Occipital lobe (tissue), 3 donors: ENCODE measurements at places on chromosomes 13 and 19.

- DNase-seq = no peak
Measured at GRCh38 chr13:34162544-34162933, 344.6 kb downstream of the RFC3 start.

- DNase-seq = no peak
Measured at GRCh38 chr13:76822698-76823267, 63.4 kb downstream of the KCTD12 start.

- DNase-seq = no peak
Measured at GRCh38 chr13:54445453-54445852, 1416.8 kb downstream of the OLFM4 start.

- no peak for DNase-seq
Measured at GRCh38 chr13:75752826-75753225, 116.7 kb downstream of the LMO7 start.

GRCh38 chr13:80957019-80957655 lies 616.2 kb upstream of the SPRY2 start:
- no peak for DNase-seq

DNA sequence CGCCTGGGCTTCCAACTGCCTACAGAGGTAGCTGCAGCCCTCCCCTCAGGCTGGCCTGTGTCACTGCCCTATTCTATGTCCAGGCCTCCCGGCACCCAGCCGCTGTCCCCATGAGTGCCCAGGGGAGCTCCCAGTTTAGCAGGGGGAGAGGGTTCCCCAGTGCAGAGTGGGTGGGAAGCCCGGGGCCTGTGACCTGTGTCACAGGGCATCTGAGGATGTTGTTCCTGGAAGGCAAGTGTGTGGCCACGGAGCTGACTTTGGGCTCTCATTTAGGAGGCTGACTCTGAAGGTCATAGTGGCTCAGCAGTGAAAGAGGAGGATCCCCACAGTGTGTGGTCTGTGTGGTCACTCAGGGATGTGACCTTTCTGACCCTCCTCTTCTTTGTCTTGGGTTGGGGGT lies 25.1 kb downstream of the PPP1R37 start:
- DNase-seq = no peak

- DNase-seq = no peak
Measured at GRCh38 chr19:48194041-48194843, 23.8 kb downstream of the ZSWIM9 start.

DNA sequence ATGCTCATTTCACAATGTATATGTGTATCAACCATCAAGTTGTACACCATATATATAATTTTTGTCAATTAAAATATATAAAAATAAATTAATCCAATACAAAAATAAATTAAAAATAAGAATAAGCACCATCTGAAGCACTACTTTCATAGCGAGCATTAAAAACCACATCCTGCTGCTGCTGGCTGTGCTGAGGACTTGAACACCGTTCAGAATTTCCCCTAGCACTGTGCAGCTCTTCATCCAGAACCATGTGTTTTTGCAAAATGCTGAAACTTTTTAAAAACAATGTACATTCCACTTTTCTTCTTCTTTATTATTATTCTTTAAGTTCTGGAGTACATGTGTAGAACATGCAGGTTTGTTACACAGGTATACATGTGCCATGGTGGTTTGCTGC lies 40.0 kb upstream of the FOXO1 start:
- DNase-seq = no peak

- DNase-seq = no peak
Measured at GRCh38 chr13:66689037-66689619, 541.0 kb downstream of the PCDH9 start.

DNA sequence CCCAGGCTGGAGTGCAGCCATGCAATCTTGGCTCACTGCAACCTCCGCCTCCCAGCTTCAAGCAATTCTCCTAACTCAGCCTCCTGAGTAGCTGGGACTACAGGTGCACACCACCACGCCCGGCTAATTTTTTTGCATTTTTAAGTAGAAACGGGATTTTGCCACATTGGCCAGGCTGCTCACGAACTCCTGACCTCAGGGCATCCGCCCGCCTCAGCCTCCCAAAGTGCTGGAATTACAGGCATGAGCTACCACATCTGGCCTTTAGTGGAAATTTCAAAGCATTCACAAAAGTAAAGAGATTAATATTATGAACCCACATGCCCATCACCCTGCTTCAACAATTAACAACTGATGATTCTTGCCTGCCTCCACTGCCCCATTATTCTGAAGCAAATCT lies 20.5 kb upstream of the LATS2 start:
- no peak for DNase-seq

DNA sequence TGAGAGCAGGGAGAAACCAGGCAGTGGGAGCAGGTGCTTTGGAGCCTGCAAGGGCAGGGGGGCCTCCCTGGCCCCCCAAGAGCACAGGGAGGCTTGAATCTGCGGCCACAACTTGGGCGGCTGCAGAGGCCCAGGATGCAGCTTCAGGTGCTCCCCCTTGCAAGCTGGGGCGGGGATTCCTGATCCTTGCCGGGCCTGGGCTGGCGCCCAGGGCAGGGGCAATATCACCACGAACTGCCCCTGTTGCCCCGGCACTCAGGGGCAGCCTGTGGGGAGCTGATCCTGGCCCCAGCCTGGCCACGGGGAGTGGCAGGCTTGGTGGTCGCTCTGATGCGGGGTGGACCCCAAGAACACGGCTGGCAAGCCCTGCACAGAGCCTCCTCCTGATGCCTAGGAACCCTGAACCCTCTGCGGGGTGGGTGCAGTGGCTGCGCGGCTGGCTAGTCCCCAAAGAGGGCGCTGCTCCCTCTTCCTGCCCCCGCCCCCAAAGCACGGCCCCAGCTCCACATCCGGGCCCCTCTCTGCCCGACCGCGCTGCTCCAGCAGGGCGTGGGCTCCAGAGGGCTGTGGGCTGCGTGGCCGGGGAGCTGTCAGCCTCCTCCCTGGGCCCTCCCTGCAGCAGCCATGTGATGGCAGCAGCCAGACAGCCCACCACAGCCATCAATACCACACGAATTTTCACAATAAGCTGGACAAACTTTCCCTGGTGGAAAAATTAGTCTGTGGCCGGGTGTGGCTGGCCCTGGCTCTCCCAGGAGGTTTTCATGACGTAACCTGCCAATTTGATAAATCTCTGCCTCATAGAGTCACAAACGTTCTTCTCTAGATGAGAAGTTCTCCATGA lies 21.0 kb downstream of the TNFSF9 start:
- DNase-seq = no peak

GRCh38 chr19:45560038-45560437 lies 24.6 kb downstream of the OPA3 start:
- no peak for DNase-seq
